NCI-H187 treated with DMSO at 0.1 percent for 48 hours (cell line): ENCODE measurements at places on chromosomes 1 and 21.

DNA sequence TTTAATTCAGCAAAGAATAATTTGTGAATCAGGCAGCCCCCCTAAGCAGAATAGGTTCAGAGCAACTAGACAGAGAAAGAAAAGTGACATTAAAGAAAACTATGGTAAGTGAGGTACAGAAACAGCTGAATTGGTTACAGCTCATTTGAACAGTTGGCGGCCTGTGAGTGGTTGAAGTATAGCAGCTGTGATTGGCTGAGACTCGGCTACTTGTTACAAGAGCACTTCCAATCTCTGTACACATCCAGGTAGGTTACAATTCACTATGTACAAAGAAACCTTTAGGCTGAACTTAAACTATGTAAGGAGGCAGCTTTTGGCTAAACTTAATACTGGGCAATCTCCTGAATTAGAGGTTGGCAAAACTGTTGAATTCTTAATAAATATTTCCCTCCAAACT, 171.1 kb upstream of the LHX8 start:
- DNase-seq: no peak

- DNase-seq: no peak
Measured at GRCh38 chr1:235325854-235326253, 2.1 kb downstream of the ARID4B start.

DNA sequence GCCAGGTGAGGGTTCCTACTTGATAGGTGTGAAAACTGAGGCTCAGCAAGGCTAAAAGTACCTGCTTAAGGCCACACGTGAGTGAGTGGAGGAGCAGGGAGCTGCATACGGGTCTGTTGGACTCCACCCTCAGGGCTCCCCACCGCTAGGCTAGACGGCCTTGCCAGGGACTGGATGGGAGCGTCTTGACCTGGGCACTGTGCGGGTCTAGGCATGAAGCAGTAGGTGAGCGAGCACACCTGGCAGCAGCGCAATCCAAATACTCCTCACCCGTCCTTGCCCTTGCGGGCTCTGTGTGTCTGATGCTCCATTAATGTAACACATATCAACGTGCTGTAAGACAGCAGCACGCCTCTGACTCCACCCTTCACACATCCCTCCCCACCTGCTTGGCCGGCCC, 94.0 kb downstream of the LACTBL1 start:
- DNase-seq: no peak

- DNase-seq: no peak
Measured at GRCh38 chr1:162983671-162984425, 85.3 kb upstream of the RGS4 start.

GRCh38 chr21:36388835-36389234, 3.6 kb downstream of the CHAF1B start:
- no peak for DNase-seq

DNA sequence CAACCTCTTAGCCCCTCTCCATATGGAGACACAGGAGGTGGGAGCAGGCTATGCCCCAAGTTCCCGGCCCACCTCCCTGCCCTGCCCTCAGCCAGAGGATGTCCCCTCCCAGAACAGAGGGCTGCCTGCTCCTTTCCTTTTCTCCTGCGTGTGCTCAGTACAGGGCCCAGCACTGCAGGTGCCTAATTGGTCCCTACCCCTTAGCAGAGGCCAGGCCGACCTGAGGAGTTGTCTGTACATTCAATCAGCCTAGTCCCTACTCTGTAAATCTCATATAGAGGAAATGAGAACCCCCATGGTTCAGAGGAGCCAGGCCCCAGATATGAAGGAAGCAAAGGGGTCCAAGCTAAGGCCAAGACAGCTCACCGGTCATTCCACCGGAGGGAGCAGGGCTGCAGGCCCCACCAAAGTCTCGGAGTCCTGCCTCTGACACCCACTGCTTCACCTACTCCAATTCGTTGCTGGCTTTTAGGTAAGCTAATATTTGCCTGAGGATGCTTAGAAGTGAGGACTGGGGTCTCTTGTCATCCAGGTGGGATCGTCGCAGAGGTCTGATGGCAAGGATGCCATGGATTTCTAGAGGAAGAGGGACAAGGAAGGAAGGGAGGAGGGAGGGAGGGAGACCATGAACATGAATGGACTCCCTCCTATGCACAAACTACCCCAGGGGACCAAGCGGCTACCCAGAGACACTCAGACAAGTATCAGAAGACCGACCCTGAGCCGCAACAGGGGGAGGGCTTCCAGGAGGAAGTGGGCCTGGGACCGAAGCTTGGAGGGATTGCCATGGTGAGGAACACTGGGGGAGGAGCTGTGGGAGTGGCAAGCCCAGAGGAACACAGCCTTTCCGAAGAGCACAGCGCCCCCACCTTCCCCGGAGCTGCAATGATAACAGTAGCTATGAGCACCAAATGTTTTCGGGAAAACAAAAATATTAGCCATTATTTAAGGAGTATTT, 30.4 kb upstream of the FOXO6 start:
- DNase-seq: no peak

- no peak for DNase-seq
Measured at GRCh38 chr21:17911628-17912027, 92.5 kb upstream of the C21orf91 start.

DNA sequence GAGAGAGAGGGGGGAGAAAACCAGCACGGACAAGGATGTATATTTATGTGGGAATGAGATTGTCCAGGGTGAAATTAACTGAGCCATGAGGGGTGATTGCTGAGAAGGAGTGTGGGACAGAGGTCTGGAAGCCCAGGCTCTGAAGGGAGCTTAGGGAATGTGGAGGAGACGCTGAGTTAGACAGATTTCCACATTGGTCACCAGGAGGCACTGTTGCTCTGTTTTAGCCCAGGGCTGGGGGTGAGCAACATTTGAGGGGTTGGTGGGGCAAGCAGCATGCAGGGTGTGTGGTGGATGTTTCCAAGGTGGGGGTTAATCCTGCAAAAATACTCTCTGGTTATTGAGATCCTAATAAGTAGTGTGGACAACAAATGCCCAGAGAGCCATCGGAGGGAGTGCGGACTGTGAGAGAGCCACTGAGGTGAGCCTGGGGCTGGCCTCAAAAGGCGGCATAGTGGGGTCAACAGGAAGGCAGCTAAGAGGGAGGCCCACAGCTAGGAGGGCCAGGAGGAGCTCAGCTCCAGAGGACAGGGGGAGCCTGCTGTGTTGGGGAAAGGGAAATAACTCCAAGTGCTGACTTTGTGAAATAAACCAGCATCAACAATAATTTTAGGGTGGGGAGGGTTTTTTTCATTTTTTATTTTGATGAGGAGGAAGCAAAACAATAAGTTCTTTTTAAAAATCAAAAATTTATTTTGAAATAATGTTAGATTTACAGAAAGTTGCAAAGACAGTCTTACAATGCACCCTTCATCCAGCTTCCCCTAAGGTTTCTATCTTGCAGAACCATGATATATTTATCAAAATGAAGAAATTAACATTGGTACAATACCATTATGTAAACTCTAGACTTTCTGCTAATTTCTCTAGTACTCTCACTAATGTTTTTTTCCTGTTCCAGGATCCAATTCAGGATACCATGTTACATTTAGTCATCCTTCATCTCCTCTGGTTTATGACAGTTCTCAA, 82.8 kb upstream of the CD34 start:
- DNase-seq: no peak

- DNase-seq: no peak
Measured at GRCh38 chr1:36327421-36328087, 4.1 kb upstream of the EVA1B start.

GRCh38 chr1:77976433-77977076, 2.3 kb downstream of the FUBP1 start:
- no peak for DNase-seq

DNA sequence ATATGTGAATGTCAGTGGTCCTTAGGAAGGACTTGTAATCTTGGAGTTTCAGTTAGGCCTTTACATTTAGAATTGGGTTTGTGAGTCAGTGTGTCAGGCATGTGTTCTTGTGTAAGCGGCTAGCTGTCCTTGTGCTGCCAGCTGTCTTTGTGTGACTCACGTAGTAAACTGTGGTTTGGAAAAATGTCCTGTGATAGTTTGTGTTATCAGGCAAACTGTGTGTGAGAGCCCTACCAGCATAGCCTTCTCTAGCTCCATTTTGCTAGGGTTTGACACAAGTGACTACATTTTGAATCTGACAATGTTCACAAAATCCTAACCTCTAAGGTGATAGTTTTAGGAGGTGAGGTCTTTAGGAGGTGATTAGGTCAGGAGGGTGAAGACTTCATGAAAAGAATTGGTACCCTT, 6.9 kb upstream of the SLC35D1 start:
- DNase-seq: no peak

DNA sequence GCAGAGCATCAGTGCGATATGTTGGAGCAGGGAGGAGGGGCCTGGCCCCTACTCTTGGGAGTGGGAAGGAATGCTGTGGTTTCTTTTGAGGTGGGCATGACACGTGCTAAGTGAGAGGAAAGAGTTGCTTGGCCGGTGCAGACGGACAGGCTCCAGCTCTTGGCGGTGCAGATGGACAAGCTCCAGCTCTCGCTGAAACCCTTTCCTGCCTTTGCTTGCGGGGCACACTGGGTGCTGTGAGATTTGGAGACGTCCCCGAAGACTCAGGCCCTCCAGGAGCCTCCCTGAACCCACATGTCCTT, 15.9 kb downstream of the PDXK start:
- DNase-seq: no peak

DNA sequence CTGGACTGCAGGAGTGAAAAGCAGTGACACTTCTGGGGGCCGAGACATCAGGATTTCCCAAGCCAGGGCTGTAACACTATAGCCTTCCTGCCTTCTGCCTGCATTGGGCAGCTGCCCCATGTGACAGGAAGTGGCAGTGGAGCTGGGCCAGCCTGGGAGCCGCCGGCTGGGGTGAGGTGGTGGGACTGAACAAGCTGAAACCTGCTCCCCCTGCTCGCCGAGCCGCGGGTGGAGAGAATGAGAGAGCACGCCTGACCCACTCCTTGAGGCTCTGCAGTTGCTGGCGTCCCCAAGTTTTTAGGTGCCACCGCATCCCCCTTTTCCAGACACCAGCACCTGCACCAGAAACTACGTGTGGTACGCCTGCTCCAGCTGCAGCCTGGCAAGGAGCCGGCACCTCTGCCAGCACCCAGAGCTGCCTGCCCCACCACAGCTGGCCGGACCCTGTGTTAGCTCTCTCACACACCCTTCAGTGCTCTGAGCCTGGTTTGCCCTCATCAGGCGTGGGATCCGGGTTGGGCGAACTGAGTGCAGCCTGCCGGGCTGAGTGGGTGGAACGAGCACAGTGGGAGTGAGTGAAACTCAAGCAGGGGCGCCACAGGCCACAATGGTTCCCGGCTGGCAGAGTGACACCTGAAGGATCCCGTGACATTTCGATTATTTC, 119.4 kb downstream of the AKT3 start:
- DNase-seq: no peak

DNA sequence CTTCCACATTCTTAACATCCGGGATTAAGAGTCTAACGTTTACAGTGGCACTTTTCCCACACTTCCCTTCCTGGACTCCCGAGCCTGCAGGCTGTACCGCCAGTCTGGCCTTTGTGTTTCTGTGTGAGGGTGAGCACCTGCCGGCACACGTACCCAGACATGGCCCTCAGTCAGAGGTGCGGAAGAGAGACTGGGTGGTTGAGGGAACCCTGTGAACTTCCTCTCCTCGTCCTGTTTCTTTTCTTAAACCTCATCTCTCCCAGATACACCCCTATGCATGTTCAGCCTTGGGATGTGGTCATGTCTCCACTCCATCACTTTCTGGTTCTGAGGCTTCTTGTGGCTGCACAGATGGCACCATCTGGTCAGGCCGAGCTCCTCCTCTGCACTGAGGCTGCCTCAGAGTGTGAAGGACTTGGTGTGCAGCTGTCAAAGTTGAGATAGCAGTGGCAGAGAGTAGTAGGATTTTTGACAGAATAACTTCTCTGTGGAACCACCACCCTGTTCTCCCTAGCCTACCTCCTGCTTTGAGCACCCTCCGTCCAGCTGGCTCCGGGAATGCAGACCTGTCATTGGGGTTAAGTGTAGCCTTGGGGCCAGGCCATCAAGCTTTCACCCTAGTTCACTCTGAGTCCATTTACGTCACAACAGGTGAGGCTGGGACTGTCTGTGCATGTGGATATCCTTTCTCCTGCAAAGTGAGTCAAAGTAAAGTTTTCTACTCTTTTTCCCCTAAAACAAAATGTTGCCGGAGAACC, 31.4 kb downstream of the VASH2 start:
- DNase-seq: no peak

DNA sequence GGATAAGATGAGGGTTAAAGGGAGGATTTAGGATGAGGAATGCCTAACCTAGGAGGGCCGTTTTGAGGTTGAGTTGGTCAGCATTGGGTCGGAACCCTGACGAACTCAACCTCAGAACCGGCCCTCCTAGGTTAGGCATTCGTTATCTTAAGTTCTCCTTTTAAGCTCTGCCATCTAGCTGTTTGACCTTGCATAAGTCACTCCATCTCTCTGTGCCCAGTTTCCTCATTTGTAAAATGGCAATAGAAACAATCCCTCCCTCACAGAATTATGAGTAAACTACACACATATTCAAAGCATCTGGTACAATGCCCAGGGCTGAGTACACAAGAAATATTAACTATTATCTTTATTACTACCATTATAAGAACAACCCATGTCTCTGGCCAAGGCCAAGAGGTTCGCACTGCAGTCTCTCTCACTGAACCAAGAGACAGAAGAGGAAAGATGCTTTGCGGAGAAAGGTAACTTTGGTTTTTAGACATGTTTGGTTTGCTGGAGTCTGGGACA, 4.8 kb downstream of the ABCB10 start:
- DNase-seq: no peak

GRCh38 chr1:53326598-53327181, 1.2 kb downstream of the LRP8 start:
- no peak for DNase-seq

GRCh38 chr1:117627546-117628130, 21.8 kb downstream of the TENT5C start:
- DNase-seq: no peak

GRCh38 chr1:22767852-22768251, 57.2 kb downstream of the EPHB2 start:
- DNase-seq: no peak

DNA sequence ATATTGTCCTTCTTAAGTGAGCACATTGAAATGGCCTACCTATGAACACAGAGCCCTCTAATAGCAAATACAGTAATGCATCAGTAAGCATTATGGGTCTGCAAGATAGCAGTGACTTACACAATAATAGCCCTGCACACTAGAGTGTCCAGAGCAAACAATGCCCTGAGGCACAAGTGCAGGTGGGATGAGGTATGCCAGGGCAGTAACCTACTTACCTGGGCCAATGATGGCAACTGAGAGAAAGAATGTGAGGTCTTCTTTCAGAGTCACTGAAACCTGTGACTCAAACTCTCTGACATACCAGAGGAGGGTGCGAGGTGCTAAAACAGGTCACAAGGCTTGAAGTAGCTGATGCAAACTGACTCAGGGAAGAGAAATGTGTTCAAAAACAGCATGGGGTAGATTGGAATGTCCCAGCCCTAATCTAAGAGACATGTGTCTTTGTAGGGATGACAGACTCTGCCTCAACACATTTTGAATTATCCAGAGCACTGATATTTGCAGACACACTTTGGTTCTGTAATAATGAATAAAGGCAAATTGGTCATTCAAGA, 168.5 kb upstream of the RUNX1 start:
- no peak for DNase-seq
